ENCODE measurements at places on chromosomes 5 and 9. TPM values are rescaled to one million over a fixed set of nuclear protein-coding genes. Genes with fewer than 3 reads are reported as not detected.

The FOXD4 gene
- total RNA-seq, result 0.20 TPM

DNA sequence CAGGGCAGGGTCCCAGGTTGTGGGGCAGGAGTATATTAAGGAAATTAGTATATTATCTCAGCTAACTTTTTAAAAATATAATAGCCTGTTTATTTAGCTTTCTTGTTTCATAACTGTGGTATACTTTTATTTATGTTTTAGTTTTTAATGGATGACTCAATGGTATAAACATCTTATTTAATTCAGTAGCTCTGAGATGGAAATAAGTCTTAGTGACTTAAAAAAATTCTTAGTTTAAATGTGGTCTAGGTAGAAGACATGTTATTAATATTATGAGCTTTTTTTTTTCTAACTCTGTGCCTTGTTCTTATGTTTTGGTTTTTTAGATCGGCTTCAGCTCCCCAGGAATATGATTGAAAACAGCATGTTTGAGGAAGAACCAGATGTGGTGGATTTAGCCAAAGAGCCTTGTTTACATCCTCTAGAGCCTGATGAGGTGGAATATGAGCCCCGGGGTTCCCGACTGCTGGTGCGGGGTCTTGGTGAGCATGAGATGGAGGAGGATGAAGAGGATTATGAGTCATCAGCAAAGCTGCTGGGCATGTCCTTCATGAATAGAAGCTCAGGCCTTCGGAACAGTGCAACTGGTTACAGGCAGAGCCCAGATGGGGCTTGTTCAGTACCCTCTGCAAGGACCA, 43.1 kb downstream of the LNPEP start:
- DNase-seq, result no peak

The SLC45A2 gene
- not detected for total RNA-seq

The MEIKIN gene
- not detected for total RNA-seq

- DNase-seq, result no peak
Observed at GRCh38 chr5:74935752-74936091, 69.5 kb upstream of the FAM169A start.

The ZNF474 gene
- total RNA-seq, result not detected

The ZDHHC11B gene
- total RNA-seq, result 0.40 TPM

The CDX1 gene
- not detected for total RNA-seq

- no peak for DNase-seq
Observed at GRCh38 chr5:127320032-127320965, 29.7 kb downstream of the MEGF10 start.

The PRLR gene
- not detected for total RNA-seq

DNA sequence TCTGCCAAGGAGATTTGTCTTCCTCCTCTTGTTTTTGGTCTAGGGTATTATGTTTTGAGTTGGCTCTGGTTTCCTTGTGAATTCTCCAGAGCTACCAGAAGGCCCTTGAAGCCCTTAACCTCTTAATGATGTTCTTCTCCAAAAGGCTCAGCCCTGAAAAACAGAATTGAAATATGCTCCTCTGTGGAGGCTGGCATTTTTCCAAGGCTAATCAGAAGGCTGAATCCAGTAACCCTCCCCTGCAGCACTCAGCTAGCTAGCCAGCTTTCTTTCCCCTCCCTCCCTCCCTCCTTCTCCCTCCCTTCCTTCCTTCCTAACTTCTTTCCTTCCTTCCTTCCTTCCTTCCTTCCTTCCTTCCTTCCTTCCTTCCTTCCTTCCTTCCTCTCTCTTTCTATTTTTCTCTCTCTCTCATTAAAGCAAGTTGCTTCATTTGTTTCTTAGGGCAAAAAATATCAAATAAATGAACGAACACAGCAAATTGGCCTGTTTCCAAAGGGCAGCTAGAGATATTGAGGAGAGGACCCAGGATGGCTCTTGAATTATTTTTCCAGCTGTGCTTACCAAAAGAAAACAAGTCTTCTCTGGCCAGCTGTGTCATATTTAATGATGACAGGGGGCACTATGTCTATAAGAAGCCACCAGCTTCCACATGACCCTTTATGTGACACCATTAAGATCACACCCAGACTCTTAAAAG, 38.7 kb downstream of the JAKMIP2 start:
- DNase-seq, result no peak

Data from CD8-positive, alpha-beta memory T cell (primary cell).